ENCODE measurements at places on chromosomes 3 and 15.

DNA sequence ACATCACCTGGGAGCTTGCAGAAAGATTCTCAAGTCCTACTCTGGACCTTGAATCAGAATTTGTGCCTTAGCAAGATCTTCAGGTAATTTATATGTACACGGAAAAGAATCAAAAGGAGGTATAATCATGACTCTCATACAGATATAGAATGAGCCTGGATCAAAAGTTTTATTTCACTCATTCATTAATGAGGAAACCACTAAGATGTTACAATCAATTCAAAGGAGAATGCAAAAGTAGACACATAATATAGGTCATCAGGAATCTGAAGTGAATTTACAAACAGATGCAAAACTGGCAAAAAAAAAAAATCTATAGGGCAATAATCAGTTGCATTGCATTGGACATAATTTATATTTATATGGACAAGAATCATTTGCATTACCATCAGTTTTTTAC is 195.4 kb upstream of the TLE3 start:
- DNase-seq: no peak

GRCh38 chr3:157122116-157122515 is 37.8 kb downstream of the CCNL1 start:
- peak; percentile 35 for DNase-seq

DNA sequence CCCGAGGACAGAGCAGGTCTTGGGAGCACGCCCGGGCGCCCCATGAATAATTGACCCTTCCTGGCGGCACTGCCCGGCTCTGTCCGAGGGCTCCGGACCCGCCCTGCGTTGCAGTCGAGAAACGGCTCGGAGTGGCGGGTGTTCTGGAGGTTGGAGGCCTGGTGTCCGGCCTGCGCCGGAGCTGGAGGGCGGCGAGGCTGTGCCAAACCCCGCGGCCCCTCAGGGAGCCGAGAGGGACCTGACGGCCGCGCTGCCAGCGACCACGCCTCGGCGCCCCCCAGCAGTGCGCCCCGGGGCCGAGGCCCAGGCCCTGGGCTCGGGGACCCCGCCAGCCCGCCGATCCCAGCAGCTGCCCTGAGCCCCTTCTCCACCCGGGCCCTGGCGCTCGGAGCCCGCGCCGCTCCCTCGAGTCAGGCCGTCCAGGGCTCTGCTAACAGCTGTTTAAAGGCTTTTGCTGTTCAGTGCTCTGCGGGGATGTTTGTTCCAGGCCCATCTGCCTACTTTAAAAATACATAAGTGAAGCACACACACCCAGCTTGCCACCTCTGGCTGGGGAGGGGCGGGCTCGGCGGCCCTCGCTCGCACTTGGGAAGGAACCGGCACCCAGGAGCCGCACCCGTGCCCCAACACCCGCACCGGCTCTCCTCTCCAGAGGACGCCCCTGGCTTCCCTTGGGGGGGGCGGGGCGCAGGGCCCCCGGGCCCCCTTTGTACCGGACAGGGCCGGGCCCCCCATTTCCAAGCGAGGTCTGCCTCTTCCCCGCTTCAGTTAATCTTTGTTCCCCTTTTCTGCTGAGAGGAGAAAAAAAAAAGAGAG is 730 bp upstream of the ZNF710 start:
- peak; percentile 40 for DNase-seq

- DNase-seq: no peak
These were observed 87.1 kb upstream of the PLSCR4 start for GRCh38 chr3:146337991-146338390.

DNA sequence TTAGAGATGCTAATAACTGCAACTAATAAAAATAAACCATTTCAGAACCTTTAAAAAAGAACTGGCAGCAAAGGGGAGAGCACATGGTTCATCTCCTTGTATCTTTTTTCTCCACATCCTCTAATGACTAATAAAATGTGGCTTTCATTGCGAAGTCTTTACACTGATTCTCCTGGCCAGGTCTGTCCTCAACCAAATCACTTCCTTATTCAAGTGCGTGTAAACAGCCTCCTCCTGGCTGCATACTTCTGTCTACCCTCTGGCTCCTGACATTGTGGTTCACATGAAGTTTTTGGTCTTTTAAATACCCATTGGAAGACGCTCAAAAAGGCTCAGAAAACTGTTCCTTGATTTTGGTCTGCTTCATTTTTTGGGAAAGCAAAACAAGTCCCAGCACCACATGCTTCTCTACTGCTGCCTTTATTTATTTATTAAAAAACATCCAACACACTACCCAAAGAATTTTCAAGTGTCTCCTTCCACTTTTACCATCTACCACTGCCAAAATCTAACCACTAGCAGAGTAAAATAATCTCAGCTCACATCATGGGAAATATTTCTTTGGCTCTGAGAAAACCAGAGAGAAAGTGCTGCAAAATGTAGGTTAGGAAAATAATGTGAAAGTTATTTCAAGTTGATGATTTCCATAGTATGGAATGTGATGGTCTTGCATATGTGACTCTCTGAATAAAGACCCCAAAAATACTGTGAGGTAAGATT is 85.1 kb downstream of the EFL1 start:
- DNase-seq: no peak

GRCh38 chr15:49273734-49274318 is 103.8 kb downstream of the GALK2 start:
- no peak for DNase-seq

GRCh38 chr15:69929905-69930630 is 167.6 kb downstream of the TLE3 start:
- DNase-seq: no peak

DNA sequence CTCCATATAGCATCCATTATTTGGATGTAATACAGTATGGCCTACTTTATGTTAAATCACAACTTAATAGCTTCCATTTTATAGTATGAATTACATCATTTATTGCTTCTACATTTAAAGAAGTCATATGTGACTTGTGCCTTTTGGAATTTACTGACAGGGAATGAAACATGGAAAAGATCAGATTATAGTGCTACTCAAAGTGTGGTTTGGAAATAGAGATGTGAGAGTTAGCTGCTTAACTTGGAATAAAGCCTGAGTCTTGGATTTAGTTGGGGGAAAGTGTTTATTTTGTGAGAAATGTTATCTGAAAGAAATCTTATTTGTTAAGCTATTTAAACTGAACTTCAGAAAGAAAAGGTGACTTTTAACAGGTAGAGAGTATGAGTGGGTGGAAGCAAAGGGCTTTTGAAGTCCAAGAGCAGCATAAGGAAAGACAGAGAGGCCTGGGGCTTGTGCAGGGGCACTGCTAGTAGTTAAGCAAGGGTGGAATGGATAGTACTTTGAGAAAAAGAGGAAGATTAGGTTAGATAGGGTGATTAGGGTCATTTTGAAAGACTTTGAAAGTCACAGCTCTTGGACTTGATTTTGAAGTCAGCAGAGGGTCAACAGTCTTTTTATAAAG is 60.5 kb downstream of the SLMAP start:
- no peak for DNase-seq

DNA sequence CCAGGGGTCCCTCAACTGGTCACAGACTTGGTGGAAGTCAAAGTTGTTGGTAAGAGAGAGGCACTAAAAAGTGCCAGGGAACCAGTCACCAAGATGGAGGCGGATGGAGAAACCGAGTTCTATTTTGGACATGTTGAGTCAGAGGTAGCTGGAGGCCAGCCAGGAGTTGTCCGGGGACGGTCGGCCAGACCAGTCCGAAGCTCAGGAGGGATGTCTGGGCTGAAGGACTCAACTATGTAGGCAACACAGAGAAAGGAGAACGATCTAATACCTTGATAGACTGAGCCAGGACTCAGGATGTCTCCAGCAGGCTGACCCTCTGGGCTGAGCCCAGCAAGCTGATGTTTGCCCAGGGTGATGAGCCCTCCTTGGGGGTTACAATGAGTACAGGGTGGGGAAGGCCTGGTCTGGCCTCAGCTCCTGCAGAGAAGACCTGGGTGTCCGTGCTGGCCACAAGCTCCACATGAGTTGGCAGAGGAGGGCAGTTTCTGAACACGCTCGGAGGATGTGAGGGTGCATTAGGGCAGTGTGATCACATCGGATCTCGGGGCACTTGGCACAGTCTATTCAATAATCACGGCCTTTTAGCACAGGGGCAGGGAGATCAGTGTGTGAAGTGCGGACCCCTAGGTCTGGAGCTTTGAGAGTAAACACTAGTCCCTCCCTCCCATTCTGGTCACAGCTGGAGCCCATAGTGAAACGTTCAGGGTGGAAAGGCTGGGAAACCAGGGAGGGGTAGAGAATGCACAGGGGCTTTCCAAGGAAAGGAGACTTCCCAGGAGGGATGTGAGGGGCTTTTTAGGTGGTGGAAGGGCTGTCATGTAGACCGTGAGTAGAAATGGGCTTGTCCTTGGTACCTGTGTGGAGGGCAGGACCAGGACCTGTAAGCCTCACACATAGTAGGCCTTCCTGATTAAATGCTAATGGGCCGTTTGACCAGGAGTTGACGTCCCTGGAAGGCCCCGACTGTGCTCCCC is 111.9 kb downstream of the ETFA start:
- no peak for DNase-seq

DNA sequence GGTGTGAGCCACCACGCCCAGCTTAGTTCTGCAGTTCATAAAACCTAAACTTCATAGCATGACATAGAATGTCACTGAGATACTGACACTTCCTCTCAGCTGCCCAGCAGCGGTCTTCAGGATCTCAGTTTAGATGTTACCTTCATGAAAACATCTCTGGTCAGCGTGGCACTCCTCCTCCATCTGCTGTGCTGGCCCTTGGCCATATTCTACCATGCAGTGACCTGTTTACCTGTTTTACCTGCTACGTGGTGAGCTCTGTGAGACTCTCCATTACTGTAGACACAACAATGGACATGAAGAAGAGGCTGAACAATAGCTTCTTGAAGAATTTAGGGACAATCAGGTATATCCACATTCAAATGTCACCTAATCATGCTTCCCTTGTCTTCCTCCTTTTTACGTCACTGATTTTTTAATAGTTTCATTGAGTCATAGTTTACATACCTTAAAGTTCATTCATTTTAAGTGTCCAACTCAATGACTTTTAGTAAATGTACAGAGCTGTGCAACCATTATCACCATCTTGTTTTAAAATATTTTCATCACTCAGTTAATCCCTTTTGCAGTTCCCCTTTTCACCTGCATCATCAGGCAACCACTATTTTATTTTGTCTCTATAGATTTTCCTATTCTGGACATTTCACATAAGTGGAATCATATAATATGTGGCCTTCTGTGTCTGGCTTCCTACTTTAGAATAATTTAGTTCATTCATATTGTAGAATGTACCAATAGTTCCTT is 32.2 kb upstream of the PTPN23 start:
- DNase-seq: no peak

GRCh38 chr3:56136514-56136913 is 331.8 kb downstream of the ERC2 start:
- no peak for DNase-seq

GRCh38 chr3:27479806-27480543 is 4.2 kb downstream of the SLC4A7 start:
- DNase-seq: no peak

- no peak for DNase-seq
These were observed 2.1 kb downstream of the UBA5 start for GRCh38 chr3:132662212-132662611.

- no peak for DNase-seq
These were observed 11.6 kb upstream of the CNTN3 start for GRCh38 chr3:74626011-74626410.

- no peak for DNase-seq
These were observed 152.9 kb upstream of the TGFBR2 start for GRCh38 chr3:30453360-30454039.

DNA sequence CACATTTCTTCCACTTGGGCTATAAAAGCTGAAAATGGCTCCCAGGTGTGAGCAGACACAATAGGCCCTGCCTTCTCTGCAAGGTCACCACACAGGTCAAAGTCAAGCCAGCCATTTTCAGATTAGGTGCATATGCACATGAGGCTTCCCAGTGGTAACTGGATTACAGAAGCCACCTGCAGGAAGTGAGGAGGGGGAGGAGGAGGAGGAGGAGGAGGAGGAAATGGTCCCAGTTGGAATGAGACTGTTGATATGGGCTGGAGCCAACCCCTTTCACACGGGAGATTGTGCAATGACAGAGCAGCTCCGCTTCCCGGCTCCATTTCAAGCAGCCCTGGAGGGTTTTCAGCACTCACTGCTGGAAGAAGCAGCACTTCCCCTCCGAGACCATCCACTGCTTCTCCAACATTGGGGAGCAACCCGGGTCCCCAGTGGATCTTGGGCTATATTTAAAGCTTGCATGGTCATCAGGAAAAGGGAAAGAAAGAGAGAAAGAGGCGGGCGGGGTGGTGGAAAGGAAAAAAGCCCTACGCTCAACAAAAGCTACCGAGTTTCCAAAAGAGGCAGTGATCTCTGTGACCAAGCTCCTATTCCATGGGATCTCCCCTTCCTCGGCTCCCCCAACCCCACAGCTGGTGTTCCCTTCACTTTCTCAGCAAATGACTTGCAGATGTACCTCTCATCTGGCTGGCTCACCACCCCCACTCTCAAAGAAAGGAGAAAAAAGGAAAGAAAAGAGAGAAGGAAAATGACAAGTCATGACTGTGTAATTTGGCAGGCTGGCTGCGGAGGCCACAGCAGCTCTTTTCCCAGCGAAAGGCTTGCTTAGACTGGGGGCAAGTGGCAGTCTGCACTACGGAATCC is 58.3 kb downstream of the LRIG1 start:
- DNase-seq: no peak

- no peak for DNase-seq
These were observed 364.2 kb downstream of the OCA2 start for GRCh38 chr15:27734785-27735495.

DNA sequence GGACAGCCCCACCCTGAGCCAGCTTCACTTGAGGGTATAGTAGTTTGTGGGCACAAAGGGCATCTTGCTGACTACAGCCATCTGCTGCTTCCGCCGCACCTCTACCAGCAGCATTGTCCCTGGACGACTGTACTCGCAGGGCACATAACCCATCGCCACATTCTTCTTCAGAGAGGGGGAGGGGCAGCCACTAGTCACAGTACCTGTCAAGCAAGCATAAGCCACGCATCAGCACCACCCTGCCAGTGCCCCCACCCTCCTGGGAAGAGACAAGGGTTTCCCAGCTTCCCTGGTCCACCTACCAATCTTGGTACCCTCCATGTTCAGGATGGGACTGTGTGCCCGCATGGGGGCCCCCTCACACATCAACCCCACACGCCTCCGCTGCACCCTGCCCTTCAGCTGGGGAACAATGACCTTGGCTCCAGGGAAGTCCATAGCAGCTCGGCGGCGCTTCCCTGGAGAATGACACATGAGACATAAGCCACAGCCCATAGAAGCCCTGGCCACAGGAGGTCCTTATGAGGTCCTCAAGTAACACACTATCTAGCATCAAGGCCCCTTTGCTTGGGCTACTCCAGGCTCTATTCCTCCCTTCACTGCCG is 4.7 kb downstream of the AMT start:
- no peak for DNase-seq

DNA sequence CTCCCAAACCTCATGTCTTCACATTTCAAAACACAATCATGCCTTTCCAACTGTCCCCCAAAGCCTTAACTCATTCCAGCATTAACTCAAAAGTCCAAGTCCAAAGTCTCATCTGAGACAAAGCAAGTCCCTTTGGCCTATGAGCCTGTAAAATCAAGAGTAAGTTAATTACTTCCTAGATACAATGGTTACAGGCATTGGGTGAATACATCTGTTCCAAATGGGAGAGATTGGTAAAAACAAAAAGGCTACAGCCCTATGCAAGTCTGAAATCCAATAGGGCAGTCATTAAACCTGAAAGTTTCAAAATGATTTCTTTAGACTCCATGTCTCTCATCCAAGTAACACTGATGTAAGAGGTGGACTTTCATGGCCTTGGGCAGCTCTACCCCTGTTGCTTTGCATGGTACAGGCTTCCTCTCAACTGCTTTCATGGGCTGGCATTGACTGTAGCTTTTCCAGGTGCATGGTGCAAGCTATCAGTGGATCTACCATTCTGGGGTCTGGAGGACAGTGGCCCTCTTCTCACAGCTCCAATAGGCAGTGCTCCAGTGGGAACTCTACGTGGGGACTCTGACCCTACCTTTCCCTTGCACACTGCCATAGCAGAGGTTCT is 55.0 kb upstream of the PLSCR4 start:
- DNase-seq: no peak

All from 8988T (cell line).